ENCODE measurements at places on chromosomes 11 and 22. TPM values are rescaled to one million over a fixed set of nuclear protein-coding genes. Genes with fewer than 3 reads are reported as not detected.

DNA sequence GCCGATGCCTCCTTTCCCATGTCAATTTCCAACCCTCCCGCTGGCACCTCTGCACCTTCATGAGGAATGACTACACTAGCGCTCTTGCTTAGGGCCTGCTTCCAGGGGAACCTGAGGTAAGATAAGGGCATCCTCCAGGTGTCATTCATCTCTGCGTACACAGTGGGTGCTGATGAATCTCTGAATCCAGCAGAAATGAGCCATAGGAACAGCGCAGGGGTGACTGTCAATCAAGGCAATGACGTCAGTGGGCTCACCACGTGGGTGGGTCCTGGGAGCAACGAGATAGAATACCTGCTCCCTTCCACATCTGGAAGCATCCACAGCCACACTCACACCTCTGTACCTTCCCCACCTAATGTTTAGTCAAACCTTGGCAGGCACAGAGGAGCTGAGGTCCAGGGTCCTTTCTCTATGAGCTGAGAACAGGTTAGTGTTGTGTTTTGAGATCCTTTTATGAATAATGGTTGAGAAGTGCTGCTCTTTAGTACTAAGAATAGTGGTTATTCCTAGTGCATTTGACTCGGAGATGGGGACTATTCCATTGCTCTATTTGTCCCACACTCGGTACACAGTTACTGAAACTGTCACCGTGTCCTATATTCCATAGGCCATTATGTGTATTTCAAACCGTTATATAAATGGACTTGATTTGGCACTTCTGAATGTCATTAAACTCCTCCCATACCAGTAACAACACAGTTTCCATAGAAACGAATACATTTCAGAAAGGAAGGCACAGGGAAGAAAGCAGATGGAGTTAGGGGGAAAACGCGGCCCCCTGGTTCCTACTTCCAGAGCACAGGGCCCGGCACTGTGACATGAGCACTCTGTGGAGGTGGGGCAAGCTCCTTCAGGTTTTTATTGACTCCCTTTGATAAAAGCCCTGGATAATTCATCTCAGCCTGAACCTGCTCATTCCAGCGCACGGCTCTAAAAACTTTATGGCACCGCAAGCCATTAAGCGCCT is 193.4 kb downstream of the ST3GAL4 start:
- no peak for DNase-seq

- DNase-seq, result no peak
Observed at GRCh38 chr11:118789501-118790356, 1.2 kb downstream of the DDX6 start.

The MRGPRE gene
- total RNA-seq, result 1.0 TPM

- no peak for DNase-seq
Observed at GRCh38 chr11:26947904-26948639, 45.8 kb upstream of the FIBIN start.

GRCh38 chr11:94196363-94196762 is 67.7 kb downstream of the PANX1 start:
- no peak for DNase-seq

GRCh38 chr11:123507043-123507442 is 77.0 kb downstream of the GRAMD1B start:
- DNase-seq, result no peak
